ENCODE measurements at places on chromosomes 1 and 21.
A peak's percentile ranks its signal among the peaks of the same experiment; 100 is the strongest.

GRCh38 chr1:8625981-8626898 lies 191.2 kb downstream of the RERE start:
- no peak for DNase-seq

DNA sequence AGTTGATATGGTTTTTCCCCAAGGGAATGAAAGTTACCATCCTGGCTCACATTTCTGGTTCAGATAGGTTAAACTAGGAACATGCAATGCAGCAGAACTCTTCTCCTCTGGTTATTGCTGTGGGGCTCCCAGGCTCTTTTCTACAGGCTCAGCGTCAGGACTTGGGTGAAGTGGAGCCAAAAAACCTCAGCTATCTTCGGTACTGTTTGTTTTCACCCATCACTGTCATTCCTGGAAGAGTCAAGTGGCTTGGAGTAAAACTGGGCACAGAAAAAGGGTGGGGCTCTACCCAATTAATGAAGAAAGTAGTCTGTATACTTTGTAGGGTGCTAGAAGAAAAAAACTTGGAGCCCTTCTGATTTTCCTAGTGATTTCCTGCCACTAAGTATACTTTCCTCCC lies 9.4 kb downstream of the WNT2B start:
- no peak for DNase-seq

- DNase-seq = peak; percentile 40
Measured at GRCh38 chr21:40686526-40686925, 160.4 kb downstream of the DSCAM start.

- no peak for DNase-seq
Measured at GRCh38 chr1:24925082-24925779, 4.8 kb downstream of the RUNX3 start.

GRCh38 chr1:86848654-86849053 lies 65.3 kb downstream of the SELENOF start:
- no peak for DNase-seq

DNA sequence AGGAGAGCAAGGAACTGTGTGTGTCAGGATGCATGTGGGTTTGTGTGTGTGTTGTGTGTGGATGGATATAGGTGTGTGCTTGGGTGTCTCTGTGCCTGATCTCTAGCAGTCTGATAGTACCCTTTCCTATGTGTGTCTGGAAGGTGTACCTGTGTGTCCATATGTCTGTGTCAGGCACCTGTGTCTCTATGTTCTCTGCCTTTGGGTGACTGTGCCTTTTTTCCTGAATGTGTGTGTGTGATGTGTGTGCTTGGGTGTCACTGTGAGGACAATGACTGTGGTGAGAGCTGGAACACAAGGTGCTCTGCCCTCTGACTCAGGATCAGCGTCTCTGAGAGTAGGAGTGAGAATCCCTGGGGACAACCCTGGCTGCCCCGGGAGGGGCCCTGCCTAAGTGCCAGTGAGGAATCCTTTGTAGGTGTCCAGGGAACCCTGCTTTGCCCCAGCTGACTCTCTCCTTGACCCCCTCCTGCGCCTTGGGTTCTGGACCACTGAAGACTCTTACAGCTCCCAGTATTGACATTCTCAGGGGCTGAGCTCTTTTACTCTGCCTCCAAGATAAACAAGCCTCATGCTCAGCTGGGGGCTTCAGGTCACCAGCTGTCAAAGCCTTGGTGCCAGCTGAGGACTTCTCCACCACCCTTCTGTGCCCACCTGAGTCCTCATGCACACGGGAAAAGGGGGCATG lies 735 bp upstream of the EFNA3 start:
- no peak for DNase-seq

- no peak for DNase-seq
Measured at GRCh38 chr1:192973202-192973601, 86.0 kb downstream of the UCHL5 start.

All from neural progenitor cell (in vitro differentiated cells).